Type B pancreatic cell (in vitro differentiated cells): ENCODE measurements at places on chromosomes 6 and 20. TPM values are rescaled to one million over a fixed set of nuclear protein-coding genes. Genes with fewer than 3 reads are reported as not detected.

- no peak overlapping the region for H3K4me3 ChIP-seq
- peaks cover 4% of the 10 kb centered on the region for H3K4me1 ChIP-seq
- no peak for DNase-seq
- H3K36me3 ChIP-seq: no peaks in the 10 kb centered on the region
- no peak overlapping the region for H3K27ac ChIP-seq
- H3K27me3 ChIP-seq: no peaks in the 10 kb centered on the region
Observed at GRCh38 chr6:8889514-8889913, 454.2 kb upstream of the SLC35B3 start.

BMP2 gene
- 12.8 and 17.9 TPM in 2 replicates for total RNA-seq

- H3K27me3 ChIP-seq: peaks cover 38% of the 10 kb centered on the region
- peaks cover 36% of the 10 kb centered on the region for H3K4me1 ChIP-seq
- no peaks in the 10 kb centered on the region for H3K36me3 ChIP-seq
- no peak overlapping the region for H3K27ac ChIP-seq
Observed at GRCh38 chr6:36337814-36338213, 1.1 kb upstream of the BNIP5 start.

DNA sequence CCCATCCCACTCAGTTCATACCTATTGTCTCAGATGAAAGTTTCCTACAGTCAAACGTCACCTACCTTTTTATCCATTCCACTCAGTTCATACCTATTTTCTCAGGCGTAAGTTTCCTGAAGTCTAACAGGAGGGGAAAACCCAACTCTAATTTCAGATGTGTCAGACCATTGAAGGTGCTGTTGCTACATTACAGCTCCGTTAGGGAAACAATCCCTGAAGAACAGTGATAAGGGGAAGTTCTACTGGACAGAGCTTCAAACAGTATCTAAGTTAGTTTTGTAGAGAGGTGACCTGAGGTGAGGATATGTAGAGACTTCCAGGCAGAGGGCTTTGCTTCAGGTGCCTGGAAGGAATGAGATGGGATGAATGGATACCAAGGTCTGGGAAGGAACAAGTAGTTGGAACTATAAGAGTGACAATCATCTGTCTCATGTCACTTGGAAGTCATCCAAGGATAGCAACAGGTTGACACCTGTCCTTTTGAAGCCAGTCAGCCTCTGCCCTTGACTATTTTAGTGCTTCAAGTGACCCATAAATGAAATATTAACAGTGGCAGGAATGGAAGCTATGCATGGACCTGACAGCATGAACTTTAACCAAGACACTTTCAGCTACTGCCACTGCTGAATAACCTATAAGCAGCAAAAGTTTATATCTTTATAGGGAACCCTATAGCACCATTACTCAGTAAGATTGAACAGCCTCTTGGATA lies 191.6 kb upstream of the MOCS1 start:
- H3K36me3 ChIP-seq: no peaks in the 10 kb centered on the region
- no peak for DNase-seq
- no peak overlapping the region for H3K27ac ChIP-seq
- no peaks in the 10 kb centered on the region for H3K27me3 ChIP-seq
- no peak overlapping the region for H3K4me3 ChIP-seq
